Effector memory CD8-positive, alpha-beta T cell (primary cell): ENCODE measurements at places on chromosomes 12 and 14.

- DNase-seq: peak; percentile 36
Measured at GRCh38 chr14:81211844-81212243, 8.9 kb downstream of the GTF2A1 start.

DNA sequence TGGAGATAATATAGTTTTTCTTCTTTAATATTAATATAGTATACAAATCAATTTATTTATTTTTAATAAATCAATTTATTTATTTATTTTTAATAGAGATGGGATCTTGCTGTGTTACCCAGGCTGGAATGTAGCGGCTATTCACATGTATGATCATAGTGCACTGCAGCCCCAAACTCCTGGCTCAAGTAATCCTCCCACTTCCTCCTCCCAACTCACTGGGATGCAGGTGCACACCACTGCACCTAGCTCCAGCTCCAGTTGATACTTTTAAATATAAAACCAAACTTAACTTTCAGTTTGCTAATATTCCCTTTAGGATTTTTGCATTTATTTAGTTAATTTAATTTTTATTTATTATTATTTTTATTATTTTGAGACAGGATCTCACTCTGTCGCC, 8.6 kb downstream of the GOLGA5 start:
- no peak for DNase-seq

DNA sequence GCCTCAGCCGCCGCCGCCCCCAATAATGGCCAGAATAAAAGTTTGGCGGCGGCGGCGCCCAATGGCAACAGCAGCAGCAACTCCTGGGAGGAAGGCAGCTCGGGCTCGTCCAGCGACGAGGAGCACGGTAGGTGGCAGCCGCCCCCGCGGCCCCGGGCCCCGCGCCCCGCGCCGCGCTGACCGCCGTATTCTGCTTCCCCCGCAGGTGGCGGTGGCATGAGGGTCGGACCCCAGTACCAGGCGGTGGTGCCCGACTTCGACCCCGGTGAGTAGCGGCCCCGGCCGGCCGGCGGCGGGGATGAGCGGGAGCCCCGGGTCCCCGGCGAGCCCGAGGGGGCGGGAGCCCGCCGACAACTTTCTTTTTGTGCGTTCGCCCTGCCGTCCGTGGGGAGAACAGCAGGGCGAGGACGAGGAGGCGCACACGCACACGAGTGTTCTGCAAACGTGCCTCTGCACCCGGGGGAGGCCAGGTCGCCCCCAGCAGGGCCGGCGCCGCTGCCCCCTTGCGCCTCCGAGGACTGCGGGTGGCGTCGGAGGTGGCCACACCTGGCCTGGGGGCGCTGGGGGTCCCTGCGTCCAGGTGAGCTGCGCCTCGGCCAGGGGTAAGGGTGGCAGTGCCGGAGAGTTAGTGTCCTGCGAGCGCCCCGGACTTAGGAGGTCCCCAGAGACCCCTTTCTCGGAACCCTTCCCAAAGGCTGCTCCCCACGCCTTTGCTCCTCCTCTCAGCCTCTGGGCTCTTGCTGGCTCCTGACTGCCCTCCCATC, 794 bp downstream of the RCOR1 start:
- DNase-seq: peak; percentile 58

- DNase-seq: no peak
Measured at GRCh38 chr12:15700595-15700994, 88.6 kb downstream of the EPS8 start.

DNA sequence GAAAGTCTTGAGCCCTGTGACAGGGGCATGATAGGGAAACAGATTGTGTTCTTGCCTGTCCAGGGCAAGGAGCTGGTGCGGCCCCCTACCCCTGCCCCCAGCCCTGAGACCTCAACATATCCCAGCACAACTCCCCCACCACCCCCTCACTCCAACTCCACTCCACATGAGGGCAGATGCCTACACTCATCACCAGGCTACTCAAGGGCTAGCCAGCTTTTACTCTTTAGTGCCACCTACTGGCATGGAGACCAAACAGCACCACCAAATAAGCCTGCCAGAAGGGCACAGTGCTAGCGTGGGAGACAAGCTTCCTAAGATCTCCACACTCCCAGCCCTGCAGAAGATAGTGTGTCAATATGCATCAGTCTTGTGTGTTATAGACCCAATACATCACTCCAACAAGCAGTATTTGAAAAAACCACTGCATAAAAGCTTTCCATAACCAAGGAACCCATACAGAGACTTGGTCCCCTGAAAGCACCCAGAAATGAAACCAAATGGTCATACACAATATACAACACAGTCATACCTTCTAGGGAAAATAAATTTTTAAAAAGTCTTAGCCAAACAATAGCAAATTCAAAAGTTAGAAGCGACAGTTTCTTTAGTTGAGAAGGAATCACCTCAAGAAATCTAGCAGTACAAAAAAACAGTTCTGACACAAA, 154.4 kb downstream of the KCNK10 start:
- peak; percentile 61 for DNase-seq

DNA sequence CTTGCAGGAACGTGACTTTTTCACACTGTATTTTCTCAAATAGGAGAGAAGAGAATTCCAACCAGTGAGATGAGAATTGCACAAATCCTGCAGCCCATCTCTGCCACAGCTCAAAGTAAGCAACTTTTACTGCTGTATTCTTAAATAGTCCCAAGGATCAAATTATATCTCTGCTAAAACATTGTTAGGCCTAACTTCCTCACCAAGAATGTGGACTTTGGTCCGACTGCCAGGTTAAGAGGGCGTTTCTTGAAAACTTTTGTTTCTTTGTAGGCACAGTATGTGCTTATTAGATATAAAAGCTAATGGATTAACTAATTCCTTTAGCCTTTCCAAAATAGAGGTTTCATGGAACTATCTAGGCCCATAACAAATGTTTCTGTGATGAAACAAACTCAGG, 61.4 kb upstream of the IFNG-AS1 start:
- DNase-seq: no peak

GRCh38 chr12:16472631-16473030, 125.2 kb downstream of the MGST1 start:
- DNase-seq: no peak

DNA sequence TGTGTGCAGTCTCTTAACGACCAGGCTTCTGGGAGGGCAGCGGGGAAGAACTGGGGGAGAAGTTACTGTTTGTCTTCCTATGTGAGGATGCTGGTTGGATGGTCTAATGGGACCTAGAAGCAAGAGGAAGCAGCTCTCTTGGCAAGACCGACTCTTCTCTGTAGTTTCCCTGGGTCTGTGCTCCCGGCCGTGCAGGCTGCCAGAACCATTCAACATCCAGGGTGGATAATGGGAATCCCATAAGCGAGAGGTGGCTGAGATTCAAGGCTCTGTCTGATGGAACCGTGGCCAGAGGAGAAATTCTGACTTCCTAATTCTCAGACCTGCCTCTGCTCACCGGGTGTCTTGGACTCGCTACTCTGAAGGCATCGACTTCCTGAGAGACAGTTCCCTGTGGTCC, 561.0 kb upstream of the TBX3 start:
- DNase-seq: no peak

GRCh38 chr12:94244165-94245133, 96.1 kb downstream of the PLXNC1 start:
- DNase-seq: peak; percentile 35
